ENCODE measurements at places on chromosomes 1 and 21.

DNA sequence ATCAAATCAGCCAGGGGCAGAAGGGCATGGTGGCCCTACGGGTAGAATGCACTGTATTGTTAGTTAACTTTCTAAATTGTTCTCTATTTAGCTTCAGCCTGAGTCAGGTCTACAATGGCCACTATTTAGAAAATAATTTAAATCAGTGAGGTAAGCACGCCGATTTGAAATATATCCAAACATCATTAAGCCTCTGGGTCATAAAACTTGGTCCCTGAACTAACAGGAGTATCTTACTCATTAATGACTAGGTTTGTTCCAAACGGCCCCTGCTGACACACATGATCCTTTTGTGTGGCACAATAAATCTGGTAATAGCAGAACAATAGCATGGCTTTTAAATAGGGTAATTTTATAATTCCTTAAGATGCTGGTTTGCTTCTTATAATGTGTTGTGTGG lies 48.4 kb downstream of the STX6 start:
- DNase-seq, result no peak

DNA sequence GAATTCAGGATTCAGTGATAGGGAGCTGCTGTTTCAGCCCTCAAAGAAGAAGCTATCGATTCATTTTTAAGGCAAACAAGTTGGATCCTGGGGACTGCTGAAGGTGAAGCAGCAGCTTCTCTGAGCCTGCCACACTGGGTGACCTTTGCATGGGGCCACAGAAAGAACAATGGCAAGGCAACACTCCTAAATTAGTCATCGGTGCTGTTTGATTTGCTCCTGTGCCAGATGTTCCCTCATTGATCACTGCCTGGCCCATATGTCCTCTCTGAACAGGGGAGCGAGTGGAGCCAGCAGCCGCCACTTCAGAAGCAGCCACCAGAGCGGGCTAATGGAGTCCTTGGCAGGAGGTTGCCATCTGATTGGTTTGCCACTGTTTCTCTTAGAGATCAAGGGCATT lies 391.5 kb downstream of the NTNG1 start:
- no peak for DNase-seq

DNA sequence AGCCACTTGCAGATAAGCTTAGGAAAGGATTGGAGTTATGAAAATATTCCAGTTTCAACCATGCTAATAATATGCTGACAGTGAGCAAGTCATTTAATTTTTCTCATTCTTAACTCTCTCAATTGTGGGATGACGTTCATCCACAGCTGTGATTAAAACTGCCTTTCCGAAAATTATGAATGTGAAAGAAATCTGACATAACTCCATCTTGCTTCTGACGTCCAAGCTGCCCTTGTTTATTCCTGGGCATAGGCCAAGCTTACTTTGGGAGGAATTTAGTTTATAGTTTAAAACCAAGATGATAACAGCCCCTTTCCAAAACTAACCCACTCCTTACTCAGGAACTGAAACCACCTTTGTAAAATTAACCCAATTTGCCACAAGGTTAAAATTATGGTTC lies 11.0 kb upstream of the RGS18 start:
- DNase-seq, result no peak

- DNase-seq, result no peak
Measured at GRCh38 chr1:65830306-65830705, 37.6 kb downstream of the PDE4B start.

GRCh38 chr21:45211661-45212060 lies 76.0 kb downstream of the POFUT2 start:
- DNase-seq, result no peak

DNA sequence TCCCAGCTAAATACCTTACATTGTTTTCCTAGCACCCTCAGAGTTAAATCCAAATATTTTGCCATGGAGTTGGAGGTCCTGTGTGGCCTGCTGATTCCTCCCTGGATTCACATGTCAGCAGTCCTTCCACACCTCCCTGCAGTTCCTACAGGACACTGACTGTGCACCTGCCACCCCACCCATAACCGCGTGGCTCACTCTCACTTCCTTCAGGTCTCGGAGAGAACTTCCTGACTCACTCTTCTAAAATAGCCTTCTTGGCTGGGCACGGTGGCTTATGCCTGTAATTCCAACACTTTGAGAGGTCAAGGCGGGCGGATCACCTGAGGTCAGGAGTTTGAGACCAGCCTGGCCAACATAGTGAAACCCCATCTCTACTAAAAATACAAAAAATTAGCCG lies 8.4 kb upstream of the CAMTA1 start:
- no peak for DNase-seq

GRCh38 chr1:108854221-108855019 lies 2.5 kb downstream of the AKNAD1 start:
- DNase-seq, result no peak
